Activated CD4-positive, alpha-beta T cell treated with anti-CD3 and anti-CD28 coated beads, Interleukin-2, amount 10 ng/mL, durations not matched to agents 24 days and 14 days (primary cell): ENCODE measurements at places on chromosomes 7 and 10. TPM values are rescaled to one million over a fixed set of nuclear protein-coding genes. Genes with fewer than 3 reads are reported as not detected.

Gene SLC18A3
- not detected in 2 replicates for total RNA-seq

GRCh38 chr10:10007957-10008356 lies 1009.7 kb upstream of the CELF2 start:
- H3K36me3 ChIP-seq = no peaks in the 10 kb centered on the region
- H3K27ac ChIP-seq = no peak overlapping the region
- H3K4me3 ChIP-seq = no peak overlapping the region
- no peaks in the 10 kb centered on the region for H3K27me3 ChIP-seq
- no peak for DNase-seq

DNA sequence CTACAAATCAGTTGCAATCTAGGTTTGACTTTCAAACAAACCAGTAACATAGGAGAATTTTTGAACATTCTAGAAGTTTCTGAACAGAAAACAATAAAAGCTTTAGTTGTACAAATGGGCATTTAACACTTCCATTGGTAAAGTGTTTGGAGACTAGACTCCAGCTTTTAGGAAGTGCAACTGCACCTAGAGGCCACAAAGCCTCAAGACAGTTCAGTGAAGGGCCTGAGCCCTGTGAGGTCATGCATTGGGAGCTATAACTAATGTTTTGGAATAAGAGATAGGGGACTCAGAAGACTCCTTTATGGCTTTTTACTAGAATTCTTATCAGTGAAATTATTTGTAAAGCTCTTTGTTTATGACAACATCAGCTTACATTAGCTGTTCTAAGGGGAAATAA lies 3.0 kb upstream of the EPHB6 start:
- peaks cover 14% of the 10 kb centered on the region for H3K4me1 ChIP-seq
- no peak overlapping the region for H3K4me3 ChIP-seq
- peaks cover 25% of the 10 kb centered on the region for H3K27me3 ChIP-seq
- no peak for DNase-seq

DNA sequence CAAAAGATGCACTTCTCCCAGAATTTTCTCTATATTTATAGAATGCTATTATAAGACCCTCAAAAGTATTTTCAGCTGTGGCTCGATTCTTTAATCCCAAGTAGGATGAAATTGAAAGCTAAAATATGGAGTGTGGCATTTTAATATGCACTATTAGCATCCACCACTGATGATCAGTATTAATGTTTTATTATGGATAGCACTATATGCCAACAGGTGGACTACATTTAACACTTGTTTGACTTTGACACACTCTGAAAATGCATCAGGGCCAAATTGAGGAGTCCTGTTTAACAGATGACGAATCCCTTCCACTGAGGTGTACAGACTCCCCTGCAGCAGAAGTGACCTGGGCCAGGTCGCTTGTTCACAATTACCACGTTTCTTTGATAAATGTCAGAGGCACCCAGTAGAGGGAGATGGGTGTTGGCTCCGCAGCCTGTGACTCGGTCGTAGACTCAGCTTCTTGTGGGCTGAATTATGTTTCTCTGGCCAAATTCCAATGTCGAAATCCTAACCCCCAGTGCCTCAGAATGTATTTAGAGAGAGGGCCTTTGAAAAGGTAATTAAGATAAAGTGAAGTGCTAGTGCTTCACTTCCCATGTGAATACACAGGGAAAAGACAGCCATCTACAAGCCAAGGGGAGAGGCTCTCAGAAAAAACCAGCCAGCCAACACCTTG lies 48.1 kb downstream of the WIPF3 start:
- H3K36me3 ChIP-seq = no peaks in the 10 kb centered on the region
- H3K4me1 ChIP-seq = no peaks in the 10 kb centered on the region
- H3K27me3 ChIP-seq = peaks cover 8% of the 10 kb centered on the region
- DNase-seq = no peak
